Activated naive CD4-positive, alpha-beta T cell treated with anti-CD3 and anti-CD28 coated beads, Interleukin-2, amount 50 U/mL, for 72 hours (primary cell): ENCODE measurements at places on chromosomes 3 and 15. TPM values are rescaled to one million over a fixed set of nuclear protein-coding genes. Genes with fewer than 3 reads are reported as not detected.

- no peak for DNase-seq
Measured at GRCh38 chr15:56244038-56244810, 545 bp upstream of the RFX7 start.

DNA sequence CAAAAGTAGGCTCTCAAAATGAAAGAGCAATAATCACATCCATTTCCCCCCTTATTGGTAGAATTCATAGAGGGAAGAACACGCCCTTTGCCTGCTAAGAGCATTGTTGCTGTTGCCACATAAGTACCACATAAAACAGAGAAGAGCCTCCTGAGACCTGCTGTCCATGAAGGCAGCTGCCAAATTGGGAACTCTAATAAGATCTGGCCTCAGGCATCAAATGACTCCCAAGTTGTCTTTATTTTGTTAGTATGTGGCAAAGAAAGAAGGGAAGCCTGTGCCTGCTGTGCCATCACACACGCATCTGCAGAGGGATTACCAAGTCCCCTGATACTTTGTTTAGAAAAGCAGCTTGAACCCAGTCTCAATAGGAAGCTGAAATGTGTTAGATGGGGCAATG, 23.9 kb downstream of the VGLL3 start:
- DNase-seq, result no peak

DNA sequence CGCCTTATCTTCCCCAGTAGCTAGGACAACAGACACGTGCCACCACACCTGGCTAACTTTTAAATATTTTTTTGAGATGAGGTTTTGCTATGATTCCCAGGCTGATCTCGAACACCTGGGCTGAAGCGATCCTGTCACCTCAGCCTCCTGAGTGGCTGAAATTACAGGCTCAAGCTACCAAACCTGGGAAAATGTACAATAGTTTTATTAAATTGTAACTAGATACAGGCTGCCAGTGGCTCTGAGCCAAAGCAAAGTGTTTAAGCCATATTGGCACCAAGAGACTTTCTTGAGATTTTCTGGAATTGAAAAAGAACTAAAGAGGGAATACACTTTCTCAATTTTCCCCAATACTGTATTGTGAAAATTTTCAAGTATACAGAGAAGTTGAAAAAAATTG, 204.3 kb downstream of the SUCLG2 start:
- no peak for DNase-seq

- DNase-seq, result no peak
Measured at GRCh38 chr3:108073764-108074431, 16.9 kb downstream of the CD47 start.

- no peak for DNase-seq
Measured at GRCh38 chr3:97658668-97659285, 105.8 kb upstream of the ARL6 start.

- DNase-seq, result no peak
Measured at GRCh38 chr15:34644851-34645250, 61.4 kb upstream of the GOLGA8B start.

- no peak for DNase-seq
Measured at GRCh38 chr15:48693484-48693883, 48.0 kb upstream of the FBN1 start.

DNA sequence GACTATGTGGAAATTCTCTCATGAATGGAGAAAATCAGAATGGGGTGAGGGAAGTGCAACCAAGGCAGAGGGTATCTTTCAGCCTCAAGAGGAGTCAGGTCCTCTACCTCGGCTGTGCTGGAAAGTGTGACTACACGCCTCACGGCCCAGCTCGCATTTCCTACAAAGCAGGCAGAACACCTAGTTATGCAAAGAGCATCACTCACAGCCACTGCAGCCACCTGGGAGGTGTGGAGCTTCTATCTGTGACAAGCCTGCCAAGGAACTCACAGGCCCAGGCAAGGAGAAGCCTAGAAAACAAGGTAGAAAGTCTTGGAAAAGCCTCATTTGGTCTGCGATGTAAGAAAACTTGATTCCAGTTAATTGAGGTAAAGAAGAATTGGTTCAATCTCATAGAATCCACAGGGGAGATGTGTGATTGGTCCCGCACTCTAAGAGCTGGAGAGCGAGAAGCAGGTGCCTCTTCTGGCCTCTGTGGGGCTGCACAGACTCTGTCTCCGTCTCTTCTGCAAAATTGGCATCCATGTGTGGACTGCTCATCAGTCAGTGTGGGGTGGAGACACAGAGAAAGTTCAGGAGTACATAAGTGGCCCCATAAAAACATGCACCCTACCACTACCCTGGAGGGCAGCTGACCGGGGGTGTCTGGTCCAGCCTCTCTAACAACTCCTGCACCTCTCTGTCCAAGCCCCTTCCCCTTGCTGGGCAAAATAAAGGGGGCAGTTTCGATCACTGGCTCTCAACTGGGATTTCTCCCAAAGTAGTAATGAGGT, 76.8 kb downstream of the TAMM41 start:
- no peak for DNase-seq

DNA sequence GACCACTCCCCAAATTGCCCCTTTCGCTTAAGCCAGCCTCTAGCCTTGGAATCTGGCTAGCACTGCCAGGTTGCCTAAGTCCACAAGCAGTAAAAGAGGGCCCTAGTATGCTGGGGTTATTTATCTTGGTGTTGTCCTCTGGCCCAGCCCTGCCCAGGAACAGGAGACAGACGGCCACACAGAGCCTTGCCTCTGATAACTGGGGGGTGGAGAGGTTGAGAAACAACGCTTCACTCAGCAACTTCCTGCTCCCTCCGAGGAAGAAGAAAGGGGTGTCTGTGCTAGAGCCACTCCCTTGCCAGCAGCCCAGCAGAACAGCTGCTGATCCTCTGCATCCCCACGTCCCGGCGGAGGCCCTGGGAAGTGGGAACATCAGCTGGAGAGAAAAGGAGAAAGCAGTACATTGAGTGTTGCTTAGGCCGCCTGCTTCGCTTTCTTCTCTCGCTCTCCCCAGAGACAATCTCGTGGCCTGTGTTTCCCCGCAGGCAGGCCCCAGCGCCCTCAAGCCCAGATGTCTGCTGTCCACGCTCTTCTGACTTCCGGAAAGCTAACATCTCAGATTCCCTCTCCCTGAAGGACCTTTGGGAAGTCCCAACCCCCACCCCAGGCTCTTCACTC, 22.6 kb upstream of the C3orf70 start:
- DNase-seq, result no peak

GRCh38 chr3:78729946-78730345, 1037.9 kb downstream of the ROBO1 start:
- no peak for DNase-seq

DNA sequence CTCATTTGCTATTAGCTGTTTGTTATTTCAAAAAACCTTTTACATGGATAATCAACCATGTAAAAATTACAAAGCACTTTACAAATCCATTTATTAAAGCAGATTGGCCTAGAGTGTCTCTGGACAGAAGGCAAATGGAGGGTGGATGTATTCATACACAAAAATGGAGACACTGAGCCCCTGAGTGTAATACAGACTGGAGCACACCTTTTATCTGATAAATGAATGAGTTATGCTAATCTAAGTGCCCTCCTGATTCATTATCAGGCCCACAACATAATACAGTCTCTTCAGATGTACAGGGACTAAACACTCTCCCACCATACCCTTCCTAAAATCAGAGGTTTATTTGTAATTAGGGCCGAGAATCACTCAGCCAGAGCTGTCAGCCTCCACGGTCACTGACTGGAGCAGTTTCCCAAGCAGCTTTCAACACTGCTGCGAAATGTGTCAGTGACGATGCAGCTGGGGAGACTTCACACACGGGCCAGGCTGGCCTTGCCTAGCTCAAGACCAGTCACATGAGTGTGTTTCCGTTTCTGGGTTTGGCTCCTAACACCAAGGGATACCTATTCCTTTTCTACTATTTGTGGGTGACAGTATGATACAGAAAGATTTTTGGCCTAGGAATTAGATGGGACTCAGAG, 271.8 kb downstream of the ZIC1 start:
- DNase-seq, result no peak

GRCh38 chr15:99956820-99957641, 223.8 kb upstream of the LYSMD4 start:
- no peak for DNase-seq

- no peak for DNase-seq
Measured at GRCh38 chr15:89144491-89144890, 56.2 kb downstream of the ABHD2 start.

GRCh38 chr3:131782751-131783150, 252.1 kb downstream of the CPNE4 start:
- no peak for DNase-seq

GRCh38 chr3:136334209-136334608, 84.1 kb downstream of the PCCB start:
- no peak for DNase-seq

- no peak for DNase-seq
Measured at GRCh38 chr15:69696946-69697345, 244.3 kb downstream of the RPLP1 start.

GRCh38 chr3:40800343-40800742, 275.6 kb downstream of the ZNF621 start:
- DNase-seq, result no peak

DNA sequence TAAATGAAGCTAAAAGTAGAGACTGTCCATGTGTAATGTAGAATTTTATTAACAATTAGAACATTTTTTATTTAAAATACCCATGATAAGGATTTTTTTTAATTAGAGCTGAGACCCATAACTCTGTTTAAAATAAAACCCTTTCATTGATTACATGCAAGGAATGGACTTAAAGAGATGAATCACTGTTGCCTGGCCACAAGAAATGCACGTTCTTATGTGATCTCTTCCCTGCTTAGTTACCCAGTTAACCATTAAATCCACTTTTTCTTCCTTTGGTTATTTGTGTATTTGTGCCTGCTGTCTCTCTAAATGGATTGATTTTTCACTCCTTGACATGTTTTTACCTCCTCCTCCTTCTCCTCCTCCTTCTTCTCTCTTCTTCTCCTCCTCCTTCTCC, 83.3 kb upstream of the SLITRK3 start:
- no peak for DNase-seq

AP3B2 gene
- 1.4 TPM for total RNA-seq

GOLGA8O gene
- 1.5 TPM for total RNA-seq

PAQR5 gene
- 0.04 TPM for total RNA-seq

PRSS50 gene
- not detected for total RNA-seq

TGM5 gene
- total RNA-seq, result 0.45 TPM

SCAP gene
- 53.7 TPM for total RNA-seq

IGF1R gene
- total RNA-seq, result 35.6 TPM

CSTA gene
- not detected for total RNA-seq

ATP13A5 gene
- not detected for total RNA-seq

KLHL40 gene
- total RNA-seq, result not detected

CFAP100 gene
- not detected for total RNA-seq

CNTN6 gene
- not detected for total RNA-seq

P2RY13 gene
- not detected for total RNA-seq

ULK4 gene
- 8.9 TPM for total RNA-seq

BFSP2 gene
- not detected for total RNA-seq

DPPA2 gene
- not detected for total RNA-seq
